Hematopoietic multipotent progenitor cell treated with erythropoietin and hydrocortisone succinate and interleukin-3 and kit ligand, for 4 days (in vitro differentiated cells): ENCODE measurements at places on chromosomes 5 and 9.

DNA sequence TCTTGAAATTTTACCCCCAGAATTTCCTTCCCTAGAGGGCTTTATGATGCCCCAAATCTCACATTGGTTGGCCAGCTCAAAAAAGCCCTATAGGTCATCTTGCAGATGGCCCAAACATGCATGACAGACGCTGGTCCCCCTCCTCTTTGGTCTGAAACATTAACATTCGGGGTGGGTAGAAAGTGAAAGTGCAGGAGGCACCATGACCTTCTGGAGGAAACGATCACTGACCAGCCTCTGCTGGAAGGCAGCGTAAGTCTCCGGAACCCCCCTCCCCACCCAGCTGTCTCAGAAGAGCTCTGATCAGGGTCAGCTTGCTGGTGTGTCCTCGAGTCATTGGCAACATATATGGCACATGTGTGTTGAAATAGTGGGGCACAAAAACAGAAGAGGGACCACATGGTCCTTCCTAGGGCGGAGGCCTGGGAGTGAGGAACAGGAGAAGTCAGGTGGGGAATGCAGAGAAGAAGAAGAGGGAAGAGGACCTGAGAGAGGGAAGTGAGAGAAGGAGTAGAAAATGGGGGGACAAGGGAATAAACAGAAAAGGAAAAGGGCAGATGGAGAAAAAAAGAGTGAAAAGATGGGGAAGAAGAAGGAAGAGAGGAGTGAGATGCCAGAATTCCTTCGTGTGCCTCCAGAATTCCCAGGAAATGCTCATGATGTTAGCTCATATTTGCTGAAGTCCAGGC lies 46.2 kb downstream of the IL31RA start:
- DNase-seq: no peak

- no peak for DNase-seq
Measured at GRCh38 chr9:7088611-7089010, 330.8 kb downstream of the KDM4C start.

DNA sequence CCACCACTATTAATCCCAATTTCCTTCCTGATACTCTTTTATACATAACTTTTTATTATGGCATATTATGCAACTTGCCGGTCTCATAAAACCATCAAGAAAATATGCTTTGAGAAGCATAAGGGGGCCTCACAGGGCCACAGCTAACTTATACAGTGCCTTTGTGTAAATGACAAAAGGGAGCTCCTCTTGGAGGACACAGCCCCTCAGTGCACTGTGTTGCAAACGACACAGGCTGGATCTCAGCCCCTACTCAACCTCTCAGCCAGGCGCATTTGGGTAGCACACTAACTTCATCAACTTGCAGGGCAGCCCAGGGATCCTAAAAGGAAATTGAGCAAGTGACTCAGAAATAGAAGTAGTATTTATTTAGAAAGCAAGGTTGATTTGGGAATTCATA lies 35.4 kb downstream of the RIGI start:
- DNase-seq: no peak

DNA sequence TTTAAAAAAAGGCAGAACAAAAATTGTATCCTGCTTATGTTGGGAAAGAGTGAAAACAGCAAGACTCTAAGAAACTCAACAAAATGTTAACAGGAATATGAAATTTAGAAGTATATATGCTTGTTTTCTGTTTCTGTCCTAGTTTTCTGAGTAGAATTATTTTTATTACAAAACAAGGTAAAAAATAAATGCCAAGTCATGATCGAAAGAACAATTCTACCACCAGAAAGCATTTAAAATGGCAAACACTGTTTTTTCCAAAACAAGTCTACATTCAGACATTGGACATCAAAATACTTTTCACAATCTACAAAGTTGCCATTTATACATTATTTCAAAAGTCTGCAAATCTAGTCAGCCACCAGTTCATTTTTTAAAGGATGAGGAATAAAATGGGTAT lies 102.6 kb downstream of the TLE1 start:
- DNase-seq: no peak

GRCh38 chr5:143671674-143672569 lies 140.0 kb upstream of the HMHB1 start:
- DNase-seq: no peak

GRCh38 chr9:130343445-130343918 lies 77.9 kb downstream of the HMCN2 start:
- DNase-seq: peak; percentile 28

DNA sequence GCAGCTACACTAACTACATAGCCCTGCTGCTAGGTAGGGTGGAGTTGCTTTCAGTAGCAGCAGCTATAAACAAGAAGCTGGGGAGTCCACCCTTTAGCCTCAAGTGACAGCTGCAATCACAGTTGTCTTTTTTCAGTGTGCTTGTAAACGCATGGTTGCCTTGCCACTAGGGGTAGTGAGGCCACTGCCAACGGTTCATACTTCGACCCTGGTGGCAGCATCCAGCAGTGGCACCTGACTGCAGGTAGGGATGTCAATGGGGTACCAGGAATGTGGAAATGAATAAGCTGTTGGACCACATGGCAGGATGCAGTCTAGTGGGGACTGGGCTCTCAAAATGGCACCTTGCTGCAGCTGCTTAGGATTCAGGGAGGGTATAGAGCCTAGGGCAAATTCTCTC lies 367.2 kb downstream of the RASEF start:
- DNase-seq: no peak

DNA sequence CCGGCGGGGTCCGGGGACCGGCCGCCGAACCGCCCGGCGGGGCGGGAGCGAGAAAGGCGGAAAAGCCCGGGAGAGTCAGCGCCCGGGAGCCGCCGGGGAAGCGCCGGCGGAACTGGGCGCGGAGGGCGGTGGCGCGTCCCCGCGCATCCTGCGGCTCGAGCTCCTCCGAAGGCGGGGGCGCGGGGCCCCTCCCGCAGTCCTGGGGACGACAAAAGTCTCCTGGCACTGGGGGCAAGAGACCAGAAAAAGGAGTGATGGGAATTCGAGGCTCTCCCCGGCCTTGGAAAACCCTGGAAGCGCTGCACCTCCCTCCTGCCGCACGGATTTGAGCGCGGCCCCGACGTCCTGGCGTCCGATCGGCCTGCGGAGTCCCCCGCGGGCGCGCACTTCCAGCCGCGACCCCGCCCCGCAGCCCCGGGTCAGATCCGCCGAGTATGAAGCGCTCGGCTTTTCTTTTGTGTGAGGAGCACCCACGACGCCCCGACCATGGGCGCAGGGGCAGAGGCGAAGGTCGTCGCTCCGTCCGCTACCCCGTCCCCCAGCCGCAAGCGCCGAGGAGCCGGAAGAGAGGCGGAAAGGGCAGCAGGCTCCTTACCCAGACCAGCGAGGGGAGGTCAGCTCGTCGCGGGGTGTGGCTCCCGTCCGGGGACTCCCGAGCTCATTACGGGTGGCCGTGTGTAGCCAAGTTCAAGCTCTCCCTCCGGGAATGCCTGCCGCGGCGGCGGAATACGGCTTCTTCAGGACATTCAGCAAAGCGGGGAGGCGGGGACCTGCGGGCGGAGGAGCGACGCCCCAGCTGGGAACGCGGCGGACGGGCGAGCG lies at the start of gene EPB41L4A:
EPB41L4A (minus strand) TSS at position 114 of the 822 bp plus-strand sequence. CDS start 238 bp downstream, outside the sequence.
- DNase-seq: peak; percentile 65

- DNase-seq: no peak
Measured at GRCh38 chr5:67817652-67818051, 397.9 kb upstream of the PIK3R1 start.

GRCh38 chr5:72784129-72784528 lies 32.3 kb upstream of the TNPO1 start:
- no peak for DNase-seq

- DNase-seq: peak; percentile 80
Measured at GRCh38 chr9:91758491-91758981, 191.5 kb downstream of the ROR2 start.

DNA sequence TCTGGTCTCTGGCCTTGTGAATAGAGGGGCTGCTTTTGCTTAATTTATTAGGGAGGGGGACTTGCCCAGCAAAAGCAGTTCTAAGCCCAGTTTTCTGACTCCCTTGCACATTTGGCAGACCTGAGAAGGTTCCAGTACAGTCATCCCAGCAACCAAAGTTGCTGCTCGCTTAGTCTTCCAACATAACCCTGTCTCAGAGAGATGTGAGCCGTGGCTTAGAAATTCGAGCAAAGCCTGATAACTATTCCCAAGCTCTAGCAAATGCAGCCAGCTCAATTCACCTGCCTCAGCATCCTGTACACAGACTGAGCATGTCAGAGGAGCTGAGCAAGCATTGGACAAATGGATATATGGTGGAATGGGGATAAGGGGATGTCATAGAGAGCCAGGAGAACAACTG lies 401.9 kb downstream of the SPOCK1 start:
- no peak for DNase-seq

GRCh38 chr9:95910770-95911340 lies 35.4 kb downstream of the ERCC6L2 start:
- DNase-seq: no peak

GRCh38 chr5:171488876-171489275 lies 69.4 kb downstream of the FGF18 start:
- DNase-seq: no peak

DNA sequence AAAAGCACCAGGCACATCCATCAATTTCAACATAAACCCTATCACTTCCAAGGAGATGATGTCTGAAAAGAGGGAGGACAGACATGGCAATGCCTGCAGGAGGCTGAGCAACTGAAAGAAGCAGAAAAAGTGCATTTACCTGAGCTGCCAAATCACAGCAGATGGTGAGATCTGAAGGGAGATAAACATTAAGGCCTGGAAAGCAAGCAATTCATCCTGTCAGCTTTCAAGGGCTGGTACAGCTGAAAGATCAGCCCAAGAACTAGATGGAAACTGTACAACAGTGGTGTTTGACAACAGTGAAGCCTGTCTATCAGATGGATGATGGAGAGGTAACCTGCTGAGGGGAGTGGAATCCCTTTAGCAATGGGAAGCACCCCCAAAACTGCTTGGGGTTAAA lies 433.2 kb upstream of the ZNF608 start:
- no peak for DNase-seq

- no peak for DNase-seq
Measured at GRCh38 chr9:14868772-14869583, 41.2 kb downstream of the FREM1 start.

DNA sequence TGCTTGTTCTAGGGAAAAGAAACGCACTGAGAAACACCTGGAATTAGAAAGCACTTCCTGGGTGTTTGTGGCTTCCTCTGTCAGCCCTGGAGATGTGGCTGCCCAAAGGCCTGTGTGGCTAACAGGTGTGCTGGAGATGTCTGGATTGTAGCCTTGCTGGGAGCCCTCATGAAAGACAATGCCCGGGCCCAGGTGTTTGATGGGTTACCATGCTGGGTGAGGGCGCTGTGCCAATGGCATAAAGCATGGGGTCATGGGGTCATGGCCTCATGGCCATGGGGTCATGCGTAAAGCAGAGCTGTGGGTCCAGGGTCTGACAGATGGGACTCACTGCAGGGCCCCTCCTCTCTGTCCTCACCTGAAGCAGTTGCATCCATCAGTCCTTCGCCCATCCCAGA lies 21.6 kb downstream of the ANKRD33B start:
- DNase-seq: no peak

DNA sequence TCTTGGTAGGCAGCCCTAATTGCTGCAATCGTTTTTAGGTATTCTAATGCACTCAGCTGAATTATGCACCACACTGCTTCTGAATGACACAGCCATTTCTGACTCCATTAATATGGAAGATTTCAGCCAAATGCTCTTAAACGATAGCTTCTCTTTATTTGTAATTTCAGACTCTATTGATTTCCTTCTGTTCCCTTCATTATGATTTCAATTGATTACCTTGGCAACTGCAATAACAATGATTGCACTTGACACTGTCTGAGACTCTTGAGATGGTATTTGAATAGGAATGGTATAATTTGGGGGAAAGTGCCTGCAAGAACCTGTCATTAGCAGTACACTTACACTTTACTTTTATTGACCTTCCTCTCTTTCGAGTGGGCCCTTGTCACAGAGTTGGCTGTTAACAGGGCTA lies 296.1 kb upstream of the DMAC1 start:
- DNase-seq: no peak

GRCh38 chr9:27499451-27499850 lies 24.6 kb upstream of the IFNK start:
- DNase-seq: peak; percentile 32

- no peak for DNase-seq
Measured at GRCh38 chr5:73387149-73387591, 61.4 kb downstream of the FOXD1 start.

DNA sequence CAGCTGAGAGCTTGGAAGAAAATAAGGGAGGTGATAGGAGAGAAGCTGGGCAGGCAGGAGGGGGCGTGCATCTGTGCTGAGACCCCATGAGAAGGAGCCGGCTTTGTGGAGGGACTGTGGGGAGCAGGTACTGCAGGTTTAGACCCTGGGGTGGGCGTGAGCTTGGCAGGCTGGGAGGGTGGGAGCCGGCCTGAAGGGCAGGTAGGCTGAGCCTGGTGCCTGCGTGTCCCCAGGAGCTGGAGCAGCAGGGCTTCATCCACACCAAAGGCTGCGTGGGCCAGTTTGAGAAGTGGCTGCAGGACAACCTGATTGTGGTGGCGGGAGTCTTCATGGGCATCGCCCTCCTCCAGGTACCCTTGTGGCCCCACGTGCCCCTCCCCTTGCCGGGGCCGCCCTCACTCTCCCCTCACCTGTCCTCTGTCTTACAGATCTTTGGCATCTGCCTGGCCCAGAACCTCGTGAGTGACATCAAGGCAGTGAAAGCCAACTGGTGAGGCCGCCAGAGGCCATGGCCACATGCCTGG lies 9.2 kb downstream of the TSPAN17 start:
- no peak for DNase-seq

DNA sequence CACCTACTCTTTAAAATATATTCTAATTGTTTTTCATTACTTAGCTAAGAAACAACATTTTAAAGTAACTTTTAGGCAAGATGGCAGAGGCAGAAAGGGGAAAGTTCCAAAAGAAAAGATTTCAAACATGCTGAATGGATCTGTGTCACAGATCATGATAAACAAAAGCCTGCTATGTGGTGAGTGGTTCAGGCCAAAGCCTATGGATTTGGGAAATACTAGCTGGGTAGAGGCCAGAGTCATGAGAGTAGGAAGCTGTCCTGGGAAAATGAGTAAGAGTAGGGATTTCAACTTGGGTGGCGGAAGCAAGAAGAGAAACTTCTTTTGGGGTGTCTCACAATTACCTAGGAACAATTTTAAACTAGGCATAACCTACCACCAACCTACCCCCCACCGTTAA lies 68.7 kb upstream of the GRHPR start:
- DNase-seq: no peak

- no peak for DNase-seq
Measured at GRCh38 chr9:14542071-14542470, 151.2 kb downstream of the ZDHHC21 start.
